ENCODE measurements at places on chromosomes 13 and 19. TPM values are rescaled to one million over a fixed set of nuclear protein-coding genes. Genes with fewer than 3 reads are reported as not detected.

- DNase-seq, result no peak
Observed at GRCh38 chr13:48645845-48646244, 7.9 kb upstream of the CYSLTR2 start.

DNA sequence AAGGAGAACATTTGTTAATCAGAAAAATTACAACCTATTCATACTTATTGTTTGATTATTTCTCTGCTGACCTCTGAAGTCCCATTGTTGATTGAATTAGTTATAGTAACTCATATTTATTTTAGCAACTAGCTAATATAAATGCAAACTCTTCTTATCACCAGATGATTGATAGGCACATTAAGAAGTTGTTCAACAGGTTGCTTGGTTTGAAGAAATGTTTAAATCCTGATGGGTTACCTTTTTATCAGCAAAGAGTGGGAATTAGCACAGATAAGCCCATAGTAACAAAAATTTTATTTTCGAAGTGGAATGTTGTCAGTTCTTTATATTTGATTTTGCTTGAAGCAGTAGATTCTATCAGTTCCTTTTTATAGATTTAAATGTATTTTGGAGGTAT, 44.4 kb downstream of the KLF5 start:
- DNase-seq, result no peak

Gene SIRT6
- 15.3 TPM for total RNA-seq

GRCh38 chr19:47404334-47405196, 14.8 kb downstream of the MEIS3 start:
- no peak for DNase-seq

- peak; percentile 46 for DNase-seq
Observed at GRCh38 chr19:18408053-18408476, 10.6 kb upstream of the LRRC25 start.

- no peak for DNase-seq
Observed at GRCh38 chr13:30565658-30566057, 52.1 kb upstream of the USPL1 start.

DNA sequence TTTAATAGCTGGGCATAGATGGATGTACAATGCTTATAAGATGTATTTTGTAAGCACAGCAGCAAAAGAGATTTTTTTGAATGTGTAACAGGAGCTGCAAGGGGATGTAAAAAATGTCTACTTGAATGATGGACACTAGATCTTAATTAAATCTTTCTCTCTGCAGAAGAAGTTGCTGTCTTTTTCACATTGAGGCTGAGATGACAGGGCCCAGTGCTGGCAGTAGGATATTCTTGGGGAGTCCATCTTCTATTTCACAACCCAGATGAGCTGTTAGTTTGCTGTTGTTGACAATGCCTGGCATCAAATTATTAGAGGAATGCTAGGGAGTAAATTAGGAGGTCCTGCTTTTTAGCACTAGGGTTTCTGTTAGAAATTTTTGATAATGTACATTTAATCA, 698.7 kb downstream of the SLITRK5 start:
- no peak for DNase-seq
